ENCODE measurements at places on chromosomes 11 and 22. TPM values are rescaled to one million over a fixed set of nuclear protein-coding genes. Genes with fewer than 3 reads are reported as not detected.
A peak's percentile ranks its signal among the peaks of the same experiment; 100 is the strongest.

The PRG2 gene
- total RNA-seq, result 0.24 TPM

DNA sequence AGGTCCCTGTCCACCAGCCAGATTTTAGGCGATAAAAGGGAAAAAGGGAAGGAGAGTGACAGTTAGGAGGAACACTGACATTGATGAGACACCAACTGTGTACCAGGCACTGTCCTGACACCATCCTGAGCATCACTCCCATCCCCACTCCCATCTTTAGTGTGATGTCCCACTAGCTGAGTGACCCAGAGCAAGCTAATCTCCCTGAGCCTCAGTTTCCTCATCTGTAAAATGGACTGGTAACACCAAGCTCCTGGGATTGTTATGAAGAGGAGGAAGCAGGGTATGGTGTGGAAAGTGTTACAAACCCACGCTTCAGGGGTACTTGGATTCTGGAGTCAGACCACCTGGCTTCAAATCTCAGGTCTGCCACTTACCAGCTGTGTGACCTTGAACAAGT is 8.5 kb upstream of the P2RY6 start:
- DNase-seq, result no peak

The GLYATL1B gene
- total RNA-seq, result not detected

The SLCO2B1 gene
- 93.0 TPM for total RNA-seq

DNA sequence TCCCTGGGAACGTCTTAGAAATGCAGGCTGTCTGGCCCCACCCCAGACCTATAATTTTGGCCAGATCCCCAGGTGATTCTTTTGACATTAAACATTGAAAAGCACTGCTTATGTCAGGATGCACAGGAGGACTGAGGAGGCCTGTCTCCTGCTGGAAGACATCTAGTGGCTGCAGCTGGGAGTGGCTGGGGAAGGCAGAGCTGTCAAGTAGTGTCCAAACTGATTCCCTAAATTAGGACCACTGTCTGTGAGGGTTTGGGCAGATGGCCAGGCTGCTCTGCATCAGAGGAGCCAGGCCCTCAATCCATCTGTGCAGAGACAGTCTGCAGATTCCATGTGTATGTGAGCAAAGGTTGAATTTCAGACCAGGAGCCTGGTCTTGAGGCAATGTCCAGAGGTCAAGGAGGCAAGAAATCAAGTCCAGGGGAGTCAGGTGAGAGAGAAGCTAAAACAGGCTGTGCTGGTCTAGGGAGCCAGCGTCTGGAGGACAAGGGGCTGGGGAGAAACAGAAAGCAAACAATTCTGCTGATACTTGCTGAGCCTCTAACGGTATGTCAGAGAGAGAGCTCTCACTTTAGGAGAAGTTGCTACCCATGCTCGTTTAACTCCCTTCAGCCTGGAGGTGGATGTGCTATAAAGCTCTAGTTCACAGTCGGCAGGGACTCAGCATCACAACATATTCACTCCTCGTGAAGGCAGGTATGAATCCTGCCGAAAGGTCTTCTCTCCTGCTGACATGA is 15.3 kb upstream of the SYTL2 start:
- peak; percentile 63 for DNase-seq

- DNase-seq, result no peak
Observed at GRCh38 chr11:104091281-104092096, 55.0 kb downstream of the DDI1 start.

DNA sequence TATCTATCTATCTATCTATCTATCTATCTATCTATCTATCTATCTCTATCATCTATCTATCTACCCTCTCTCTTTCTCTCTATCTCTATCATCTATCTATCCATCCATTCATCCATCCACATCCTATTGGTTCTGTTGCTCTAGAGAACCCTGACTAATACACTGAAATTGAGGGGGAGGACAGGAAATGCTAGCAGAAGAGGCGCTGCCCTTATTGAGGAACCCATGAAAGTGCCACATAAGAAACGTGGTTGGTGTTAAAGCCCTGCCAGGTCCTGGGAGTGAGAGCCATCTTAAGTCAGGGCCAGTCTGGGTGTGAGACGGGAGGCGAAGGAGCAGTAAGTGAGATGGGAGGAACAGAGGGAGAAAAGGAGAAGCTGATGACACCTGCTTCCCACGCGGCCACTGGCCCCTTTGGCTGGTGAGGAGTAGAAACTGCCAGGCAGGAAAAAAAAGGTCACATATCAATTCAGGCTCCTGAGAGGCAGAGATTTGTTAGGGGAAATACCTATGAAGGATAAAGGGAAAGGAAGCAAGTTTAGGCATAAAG is 87.9 kb upstream of the PLET1 start:
- DNase-seq, result no peak

GRCh38 chr11:34468209-34468841 is 29.6 kb downstream of the CAT start:
- DNase-seq, result no peak

The NPTXR gene
- 0.84 TPM for total RNA-seq

The OVCH2 gene
- total RNA-seq, result not detected

- DNase-seq, result no peak
Observed at GRCh38 chr22:44103735-44104480, 76.8 kb upstream of the PARVG start.

DNA sequence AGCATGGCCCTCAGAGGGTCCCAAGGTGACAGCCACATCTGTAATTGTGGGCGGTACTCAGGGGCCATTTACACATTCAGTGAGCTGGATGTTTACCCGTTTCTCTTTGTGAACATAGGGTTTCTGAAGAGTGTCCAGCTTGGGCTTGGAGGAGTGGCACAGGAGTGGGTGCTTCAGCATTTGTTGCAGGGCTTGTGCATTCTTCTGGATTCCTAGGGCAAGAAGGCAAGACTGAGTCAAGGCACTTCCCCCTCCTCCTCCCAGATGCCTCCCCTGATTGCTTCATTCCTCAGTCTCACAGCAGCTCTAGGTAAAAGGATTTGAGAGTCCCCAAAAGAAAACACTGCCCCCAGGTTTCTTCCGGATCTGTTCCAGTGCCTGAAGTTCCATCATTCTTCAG is 95.4 kb downstream of the RNF169 start:
- DNase-seq, result no peak

DNA sequence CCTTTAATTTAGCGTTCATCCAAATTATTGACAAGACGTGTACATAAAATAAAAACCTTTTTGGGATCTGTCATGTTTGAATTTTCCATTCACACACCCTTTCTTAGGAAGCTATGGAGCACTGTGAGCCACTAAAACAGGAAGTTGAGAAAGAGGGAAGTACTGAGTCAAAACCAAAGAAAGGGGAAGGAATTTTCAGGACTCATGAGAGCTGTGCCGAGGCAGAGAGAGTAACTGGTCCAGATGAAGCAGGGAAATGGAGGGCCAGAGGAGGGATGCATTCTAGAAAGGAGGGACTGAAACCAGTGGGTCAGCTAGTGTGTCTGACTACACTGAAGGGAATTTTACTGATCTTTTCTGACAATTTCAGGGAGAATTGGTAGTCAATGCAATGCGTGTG is 24.9 kb downstream of the APLP2 start:
- no peak for DNase-seq

DNA sequence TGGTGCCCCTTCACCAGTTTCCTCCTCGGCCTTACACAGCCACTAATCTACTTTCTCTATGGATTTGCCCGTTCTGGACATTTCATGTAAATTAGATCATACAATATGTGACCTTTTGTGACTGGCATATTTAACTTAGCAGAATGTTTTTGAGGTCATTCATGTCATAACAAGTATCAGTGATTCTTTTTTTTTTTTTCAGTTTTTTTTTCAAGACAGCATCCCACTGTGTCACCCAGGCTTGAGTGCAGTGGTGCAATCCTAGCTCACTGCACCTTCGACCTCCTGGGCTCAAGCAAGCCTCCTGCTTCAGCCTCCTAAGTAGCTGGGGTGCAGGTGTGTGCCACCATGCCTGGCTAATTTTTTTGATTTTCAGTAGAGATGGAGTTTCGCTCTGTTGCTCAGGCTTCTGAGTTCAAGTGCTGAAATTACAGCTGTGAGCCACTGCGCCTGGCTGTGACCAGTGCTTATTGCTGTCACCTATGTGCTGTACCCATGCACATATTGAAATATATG is 22.7 kb downstream of the KIAA1671 start:
- DNase-seq, result no peak

- no peak for DNase-seq
Observed at GRCh38 chr11:110986016-110986415, 259.5 kb upstream of the POU2AF2 start.

GRCh38 chr22:50731811-50732624 is 6.0 kb upstream of the ACR start:
- peak; percentile 64 for DNase-seq

The GLYAT gene
- total RNA-seq, result not detected

GRCh38 chr11:86182976-86183584 is 61.5 kb upstream of the EED start:
- peak; percentile 62 for DNase-seq

- DNase-seq, result no peak
Observed at GRCh38 chr11:76824980-76825725, 35.6 kb upstream of the ACER3 start.

The GAL gene
- 1.5 TPM for total RNA-seq

The RIC3 gene
- 1.5 TPM for total RNA-seq

- DNase-seq, result no peak
Observed at GRCh38 chr11:18111005-18111404, 5.1 kb upstream of the SAAL1 start.

The OR52R1 gene
- total RNA-seq, result not detected

- DNase-seq, result peak; percentile 43
Observed at GRCh38 chr22:44753189-44754042, 1.0 kb downstream of the ARHGAP8 start.

DNA sequence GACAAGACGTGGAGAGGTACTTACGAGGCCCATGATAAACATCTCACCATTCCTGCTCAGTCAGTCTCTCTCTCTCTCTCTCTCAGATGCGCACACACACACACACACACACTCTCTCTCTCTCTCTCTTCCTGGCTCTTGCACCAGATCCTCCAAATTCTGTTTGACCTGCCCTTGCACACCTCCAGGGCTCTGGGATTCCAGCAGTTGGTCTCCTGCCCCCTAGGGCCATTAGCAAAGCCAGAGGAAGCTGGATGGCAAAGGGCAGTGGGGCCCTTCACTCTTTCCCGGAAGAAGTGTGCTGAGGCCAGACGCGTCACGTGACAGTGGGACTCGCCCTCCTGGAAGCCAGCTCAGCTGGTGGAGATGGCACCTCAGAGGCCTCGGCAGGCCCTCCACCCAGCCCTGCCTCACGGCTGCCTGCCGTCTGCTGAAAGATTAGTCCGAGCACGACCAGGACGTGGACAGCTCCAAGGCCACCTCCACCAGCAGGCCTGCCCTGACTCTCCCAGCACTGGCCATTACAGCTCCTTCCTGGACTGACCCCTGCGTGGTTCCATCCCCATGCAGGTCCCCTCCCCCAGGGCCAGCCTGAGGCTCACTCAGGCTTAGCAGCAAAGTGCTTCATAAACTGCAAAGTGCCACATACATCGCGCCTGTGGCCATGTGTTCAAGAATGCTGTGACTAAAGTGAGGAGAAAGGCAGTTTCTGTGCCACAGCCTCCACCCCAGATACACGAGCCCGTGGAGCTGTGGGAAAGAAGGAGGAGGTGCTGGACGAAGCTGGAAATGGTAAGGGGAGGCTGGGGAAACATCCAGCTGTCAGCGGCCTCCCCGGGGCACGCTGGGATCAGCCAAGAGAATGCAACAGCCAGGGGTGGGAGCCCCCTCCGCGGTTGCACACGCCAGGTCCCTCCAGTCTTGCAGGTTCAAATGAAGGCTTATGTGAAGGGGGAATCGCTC is 3.7 kb downstream of the PDGFB start:
- DNase-seq, result peak; percentile 81

DNA sequence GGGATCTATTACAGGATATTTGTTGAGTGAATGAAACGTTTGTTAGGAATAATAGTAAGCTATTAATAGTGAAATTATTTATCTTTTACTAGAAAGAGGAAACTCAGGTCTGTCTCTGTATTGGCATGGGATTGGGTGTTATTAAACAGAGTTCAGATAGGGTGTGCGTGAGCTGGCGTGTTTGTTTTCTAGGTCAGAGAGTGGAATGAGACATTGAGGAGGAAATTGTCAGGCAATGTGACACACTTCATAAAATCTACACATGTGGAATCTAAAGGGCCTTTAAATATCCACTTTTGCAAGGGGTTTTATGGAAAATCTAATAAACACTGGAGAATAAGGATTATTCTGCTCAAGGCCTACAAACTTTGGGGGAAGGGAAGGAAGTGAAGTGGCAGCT is 552.9 kb downstream of the NTM start:
- DNase-seq, result no peak

The CHEK1 gene
- 5.6 TPM for total RNA-seq

DNA sequence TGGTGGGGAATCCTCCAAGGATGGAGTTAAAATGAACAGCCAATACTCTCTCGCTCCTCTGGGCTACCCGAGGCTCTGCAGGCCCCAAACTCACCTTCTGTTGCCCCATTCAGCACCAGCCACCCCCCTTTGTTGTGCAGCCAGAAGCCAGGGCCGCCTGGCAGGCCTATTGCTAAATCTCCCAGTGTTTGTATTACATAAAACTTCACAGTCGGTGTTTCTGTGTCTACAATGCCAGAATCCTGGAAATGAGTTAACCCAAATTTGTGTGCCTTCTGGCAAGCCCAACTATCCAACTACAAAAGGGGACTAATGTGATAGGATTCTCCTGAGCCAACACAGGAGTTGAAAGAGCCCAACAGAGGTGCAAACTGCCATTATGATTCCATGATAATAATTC is 9.3 kb downstream of the KCNJ5 start:
- no peak for DNase-seq

DNA sequence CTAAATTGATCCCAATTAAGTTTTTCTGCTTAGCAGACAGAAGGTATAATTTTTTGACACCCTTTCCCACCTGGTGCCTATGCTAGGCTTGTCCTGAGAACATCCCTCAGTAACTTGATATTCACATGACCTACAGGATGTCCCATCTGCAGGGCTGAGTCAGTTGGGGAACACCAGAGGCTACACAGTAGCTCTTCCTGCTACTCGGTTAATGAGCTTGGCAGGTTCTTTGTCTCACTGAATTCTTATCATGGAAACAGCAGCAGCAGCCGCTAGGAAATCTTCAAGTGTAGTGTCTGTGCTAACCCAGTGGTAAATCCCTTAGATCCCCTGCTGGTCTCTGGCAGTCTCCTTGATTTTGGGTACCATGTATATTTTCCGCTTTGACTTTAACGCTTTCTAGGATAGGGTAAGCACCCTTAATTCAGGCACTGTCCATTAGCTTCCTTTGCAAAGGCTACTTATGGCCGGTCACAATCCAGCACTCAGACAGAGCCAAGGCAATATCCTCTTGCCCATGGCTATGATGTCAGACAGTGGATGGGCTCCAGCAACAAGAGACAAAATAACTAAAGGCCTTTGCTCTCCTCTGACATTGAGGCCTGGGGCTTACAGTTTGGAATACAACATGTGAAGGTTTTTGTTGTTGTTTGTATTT is 8.5 kb downstream of the MRPL16 start:
- no peak for DNase-seq

DNA sequence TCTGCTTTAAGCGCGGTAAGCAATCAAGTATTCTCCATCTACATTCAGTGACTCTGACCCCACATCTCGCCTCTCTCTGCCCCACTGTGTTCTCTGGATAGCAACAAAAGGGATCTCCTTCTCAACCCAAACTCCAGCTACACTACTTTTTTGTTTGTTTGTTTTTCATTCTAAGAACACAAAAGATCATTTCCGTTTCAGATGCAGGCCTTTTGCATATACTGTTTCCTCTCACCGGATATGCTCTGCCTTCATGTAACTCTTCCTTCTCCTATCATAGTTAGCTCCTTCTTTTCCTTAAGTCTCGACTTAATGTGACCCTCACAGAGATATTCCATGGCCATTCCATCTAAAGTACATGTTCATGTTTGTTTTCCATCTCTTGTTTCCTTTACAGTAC is 179.8 kb upstream of the MTMR2 start:
- no peak for DNase-seq

Measured in mucosa of descending colon (tissue), 3 donors.